ENCODE measurements at places on chromosomes 4 and X. TPM values are rescaled to one million over a fixed set of nuclear protein-coding genes. Genes with fewer than 3 reads are reported as not detected.

GRCh38 chr4:109094056-109094455 lies 208.4 kb downstream of the COL25A1 start:
- DNase-seq = no peak

GRCh38 chr4:164701665-164702064 lies 52.3 kb upstream of the SMIM31 start:
- DNase-seq = no peak

DNA sequence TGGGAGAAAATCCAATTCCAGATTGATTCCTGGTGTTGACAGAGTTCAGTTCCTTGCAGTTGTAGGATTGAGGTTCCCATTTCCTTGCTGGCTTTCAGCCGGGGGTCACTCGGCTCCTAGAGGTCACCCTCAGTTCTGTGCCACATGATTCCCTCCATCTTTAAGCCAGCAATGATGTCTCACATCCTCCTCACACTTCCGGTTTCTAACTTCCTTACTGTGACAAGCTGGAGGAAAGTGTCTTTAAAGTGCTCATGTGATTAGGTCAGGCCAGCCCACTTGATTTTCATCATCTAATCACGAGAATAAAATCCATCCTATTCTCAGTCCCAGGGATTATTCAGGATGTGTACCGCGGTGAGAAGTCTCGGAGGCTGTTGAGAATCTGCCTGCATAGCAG lies 19.4 kb upstream of the SMIM31 start:
- DNase-seq = no peak

DNA sequence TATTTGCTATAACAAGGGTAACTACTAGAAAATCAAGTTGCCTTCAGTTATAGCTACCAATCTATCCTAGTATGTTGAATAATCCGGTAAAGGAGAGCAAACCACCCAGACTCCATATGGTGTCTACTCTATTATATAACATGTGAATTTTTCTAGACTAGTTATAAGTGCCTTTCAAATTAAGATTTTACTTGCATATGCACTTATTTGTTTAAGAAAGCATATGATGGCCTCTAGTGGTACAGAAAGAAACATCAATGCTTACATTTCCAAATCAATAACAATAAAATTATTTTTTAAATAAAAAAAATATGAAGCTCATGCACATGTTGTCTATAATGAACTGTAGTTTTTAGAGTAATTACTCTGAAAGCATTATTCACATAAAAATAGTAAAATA lies 1516.4 kb upstream of the PABPC4L start:
- DNase-seq = no peak

GRCh38 chr4:41303372-41304118 lies 46.8 kb downstream of the UCHL1 start:
- no peak for DNase-seq

- DNase-seq = no peak
Measured at GRCh38 chrX:64093761-64094160, 111.7 kb downstream of the AMER1 start.

The KCTD8 gene
- not detected for total RNA-seq

- DNase-seq = no peak
Measured at GRCh38 chr4:113445286-113445685, 316.3 kb downstream of the CAMK2D start.

Measured in mesenteric fat pad (tissue), 1 donor.